T47D (cell line): ENCODE measurements at places on chromosomes 4 and X.
A peak's percentile ranks its signal among the peaks of the same experiment; 100 is the strongest.

DNA sequence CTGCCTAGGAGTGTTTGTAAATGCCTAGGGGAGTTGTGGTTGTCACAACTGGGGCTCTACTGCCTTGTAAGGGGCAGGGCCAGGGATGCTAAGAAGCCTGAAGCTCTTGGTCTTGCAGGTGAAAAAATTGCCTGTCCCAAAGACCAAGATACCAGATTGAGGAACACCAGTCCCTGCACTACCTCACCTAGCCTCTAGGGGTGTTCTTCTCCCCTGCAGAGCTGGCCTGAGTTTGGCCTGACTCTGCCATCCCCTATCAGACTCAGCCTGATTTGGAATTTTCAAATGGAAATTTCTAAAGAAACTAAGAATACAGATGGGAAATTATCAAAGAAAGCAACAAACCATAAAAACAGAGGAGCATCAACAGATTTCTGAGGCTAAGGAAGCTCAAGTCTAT, 90.4 kb downstream of the ZC4H2 start:
- DNase-seq, result peak; percentile 4

GRCh38 chr4:61408861-61409260, 208.7 kb downstream of the ADGRL3 start:
- no peak for DNase-seq

DNA sequence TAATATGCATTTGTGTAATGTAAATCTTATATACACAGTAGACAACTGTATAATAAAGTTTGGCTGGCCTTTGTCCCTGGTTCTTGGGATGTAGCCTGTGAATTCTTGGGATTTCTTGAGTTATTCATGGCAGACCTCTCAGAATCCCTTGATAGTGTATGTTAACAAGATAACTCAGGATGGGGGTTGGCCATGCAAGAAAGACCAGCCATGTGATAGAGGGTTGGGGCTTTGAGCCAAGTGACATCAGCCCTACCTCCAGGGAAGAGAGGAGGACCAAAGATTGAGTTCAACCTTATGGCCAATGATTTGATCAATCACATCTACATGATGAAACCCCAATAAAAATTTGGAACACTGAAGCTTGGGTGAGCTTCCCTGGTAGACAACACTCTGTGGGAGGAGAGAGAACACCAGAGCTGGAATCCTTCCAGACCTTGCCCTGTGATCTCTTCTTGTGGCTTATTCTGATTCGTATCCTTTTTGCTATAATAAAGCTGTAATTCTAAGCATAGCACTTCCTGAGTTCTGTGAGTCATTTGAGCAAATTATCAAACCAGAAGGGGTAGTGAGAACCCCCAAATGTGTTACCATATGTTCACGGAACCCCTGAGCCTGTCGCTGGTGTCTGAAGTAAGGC, 11.3 kb downstream of the SLC2A9 start:
- DNase-seq, result no peak

DNA sequence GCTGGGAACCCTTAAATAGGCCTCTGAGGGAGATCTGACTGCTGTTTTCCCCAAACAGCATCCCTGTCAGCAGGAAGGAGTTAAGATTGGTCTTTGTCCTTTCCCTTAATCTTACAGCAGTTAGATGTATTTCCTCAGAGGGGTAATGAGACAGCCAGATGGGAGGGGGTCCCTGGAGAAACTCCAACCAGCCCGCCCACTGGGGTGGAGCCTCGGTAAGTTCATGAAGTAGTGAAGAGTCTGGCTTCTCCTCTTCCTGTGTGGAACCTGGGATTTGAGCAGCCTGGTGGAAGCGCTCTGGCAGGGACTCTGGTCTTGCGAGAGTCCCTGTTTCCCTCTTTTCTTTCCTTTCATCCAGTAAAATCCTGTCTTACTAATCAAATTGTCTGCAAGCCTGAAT, 330.0 kb downstream of the TLL1 start:
- DNase-seq, result no peak

DNA sequence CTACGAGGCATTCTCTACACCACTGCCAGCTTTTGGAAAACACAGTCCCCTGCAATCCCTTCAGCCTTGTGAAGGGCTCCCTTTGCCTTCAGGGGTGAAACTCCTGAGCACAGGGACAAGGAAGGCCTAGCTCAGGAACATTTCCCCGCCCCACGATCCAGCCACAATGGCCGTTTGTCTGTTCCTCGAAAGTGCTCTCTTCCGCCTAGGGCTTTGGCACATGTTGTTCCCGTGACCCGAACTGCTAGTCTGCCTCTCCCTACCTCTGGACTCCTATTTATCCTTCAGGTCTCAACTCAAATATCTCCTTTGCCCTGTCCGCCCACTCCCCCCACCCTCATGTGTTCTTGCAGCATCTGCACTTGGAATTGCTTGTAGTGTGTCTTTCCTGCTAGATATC, 12.1 kb downstream of the FGD1 start:
- no peak for DNase-seq

- DNase-seq, result no peak
These were observed 262.6 kb upstream of the RPS6KA3 start for GRCh38 chrX:20529301-20529700.

DNA sequence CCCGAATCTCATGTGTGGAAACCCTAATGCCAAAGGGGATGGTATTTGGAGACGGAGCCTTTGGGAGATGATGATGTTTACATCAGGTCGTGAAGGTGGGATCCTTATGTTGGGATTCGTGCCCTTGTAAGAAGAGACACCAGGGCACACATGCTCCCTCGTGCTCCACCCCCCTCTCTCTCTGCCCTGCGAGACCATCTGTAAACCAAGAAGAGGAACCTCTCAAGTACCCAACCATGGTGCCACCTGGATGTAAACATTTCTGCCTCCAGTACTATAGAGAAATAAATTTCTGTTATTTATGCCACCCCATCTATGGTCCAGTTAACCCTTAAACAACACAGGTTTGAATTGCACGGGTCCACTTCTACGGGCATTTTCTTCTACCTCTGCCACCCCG, 179.4 kb downstream of the DHRSX start:
- DNase-seq, result no peak

DNA sequence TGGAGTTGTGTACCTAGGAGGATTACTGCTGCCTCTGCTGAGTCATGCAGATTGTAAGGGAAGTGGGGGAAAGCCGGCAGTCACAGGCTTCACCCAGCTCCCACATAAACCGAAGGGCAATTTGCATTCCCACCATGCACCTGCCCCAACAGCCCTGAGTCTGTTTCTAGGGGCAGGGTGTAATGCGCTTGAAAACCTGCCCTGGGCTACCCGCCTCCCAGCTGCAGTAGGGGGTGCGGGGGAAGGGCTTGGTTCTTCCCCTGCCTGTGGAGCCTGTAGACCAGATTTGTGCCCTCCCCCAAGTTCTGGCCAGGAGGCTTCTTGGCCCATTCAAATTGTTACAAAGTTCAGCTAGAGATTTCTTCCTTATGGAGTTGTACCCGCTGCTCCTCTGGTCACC, 269.2 kb upstream of the DDX53 start:
- DNase-seq, result no peak

- DNase-seq, result no peak
These were observed 204.8 kb downstream of the TRAM1L1 start for GRCh38 chr4:116880625-116881024.

GRCh38 chr4:26611372-26611771, 27.5 kb downstream of the TBC1D19 start:
- DNase-seq, result no peak

DNA sequence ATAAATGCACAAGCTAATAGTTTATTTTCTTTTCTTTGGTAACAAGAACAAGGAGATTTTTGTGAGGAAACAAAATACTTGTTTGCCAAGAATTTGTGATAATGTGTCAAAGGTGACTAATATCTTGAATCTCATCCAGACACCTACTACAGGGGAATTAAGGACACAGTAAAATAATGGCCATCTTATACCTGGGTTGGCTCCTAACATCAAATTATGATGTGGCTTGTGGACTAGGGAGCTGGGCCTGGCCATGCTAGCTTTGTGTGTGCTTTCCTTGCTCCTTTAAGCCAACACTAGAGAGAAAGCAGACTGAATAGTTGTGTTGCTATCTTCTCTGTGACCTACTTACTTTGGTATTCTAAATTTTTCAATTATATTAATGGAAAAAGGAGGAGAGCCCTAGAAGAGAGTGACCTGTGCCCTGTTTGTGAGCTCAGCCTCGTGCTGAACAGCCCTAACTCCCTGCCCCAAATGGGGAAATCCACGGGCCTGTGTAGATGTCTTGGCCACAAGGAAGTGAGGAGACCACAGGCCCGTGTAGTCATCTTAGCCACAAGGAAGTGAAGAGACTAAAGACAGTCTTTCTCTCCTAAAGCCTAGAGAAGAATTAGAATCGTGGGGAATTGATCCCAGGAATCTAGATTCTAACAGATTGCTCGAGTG, 23.3 kb downstream of the ARHGAP24 start:
- no peak for DNase-seq

DNA sequence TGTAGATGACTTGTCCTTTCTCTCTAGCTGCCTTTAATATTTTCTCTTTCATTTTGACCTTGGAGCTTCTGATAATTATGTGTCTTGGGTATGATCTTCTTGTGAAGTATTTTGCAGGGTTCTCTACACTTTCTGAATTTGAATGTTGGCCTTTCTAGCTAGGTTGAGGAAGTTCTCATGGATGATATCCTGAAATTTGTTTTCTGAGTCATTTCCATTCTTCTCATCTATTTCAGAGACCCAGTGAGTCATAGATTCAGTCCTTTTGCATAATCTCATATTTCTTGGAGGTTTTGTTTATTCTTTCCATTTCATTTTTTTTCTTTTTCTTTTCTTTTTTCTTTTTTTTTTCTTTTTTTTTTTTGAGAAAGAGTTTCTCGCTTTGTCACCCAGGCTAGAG, 585.7 kb upstream of the PABPC4L start:
- no peak for DNase-seq

GRCh38 chr4:36322921-36323354, 41.5 kb downstream of the DTHD1 start:
- no peak for DNase-seq

DNA sequence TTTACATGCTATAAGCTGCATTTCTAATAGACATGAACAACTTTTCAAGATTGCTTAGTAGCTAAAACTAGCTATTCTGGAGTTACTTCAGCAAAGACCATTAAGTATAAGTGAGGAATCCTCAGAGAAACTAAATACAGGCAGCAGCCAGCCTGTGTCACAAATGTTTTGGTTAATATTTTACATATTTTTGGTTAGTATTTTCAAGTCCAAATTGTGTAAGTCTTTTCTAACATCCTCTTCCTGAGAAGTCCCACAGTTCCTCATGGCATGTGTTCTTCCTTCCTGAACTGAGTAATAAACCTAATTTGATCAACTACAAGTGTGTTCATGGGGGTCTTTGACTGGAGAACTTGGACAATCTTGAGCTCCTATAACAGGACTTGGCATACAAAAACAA, 42.4 kb upstream of the MCF2 start:
- DNase-seq, result no peak

DNA sequence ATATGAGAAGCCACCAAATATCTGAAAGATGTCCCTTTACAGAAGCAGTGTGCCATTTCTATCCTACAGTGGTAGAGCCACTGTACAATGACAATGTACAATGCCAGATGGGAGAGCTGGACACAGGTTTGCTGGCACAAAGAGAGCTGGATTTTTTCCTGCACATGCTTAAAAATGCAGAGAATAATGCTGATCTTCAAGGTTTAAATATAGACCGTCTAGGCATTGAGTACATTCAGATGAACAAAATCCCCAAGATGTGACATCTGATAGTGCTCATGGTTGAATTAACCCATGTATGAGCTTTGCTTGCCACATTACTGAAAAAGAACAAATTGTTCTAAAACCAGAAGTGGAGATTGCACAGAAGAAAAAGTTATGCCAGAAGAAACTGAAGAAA, 11.7 kb downstream of the ADGRL3 start:
- DNase-seq, result no peak

- no peak for DNase-seq
These were observed 42.4 kb upstream of the MYOZ2 start for GRCh38 chr4:119093042-119093827.

DNA sequence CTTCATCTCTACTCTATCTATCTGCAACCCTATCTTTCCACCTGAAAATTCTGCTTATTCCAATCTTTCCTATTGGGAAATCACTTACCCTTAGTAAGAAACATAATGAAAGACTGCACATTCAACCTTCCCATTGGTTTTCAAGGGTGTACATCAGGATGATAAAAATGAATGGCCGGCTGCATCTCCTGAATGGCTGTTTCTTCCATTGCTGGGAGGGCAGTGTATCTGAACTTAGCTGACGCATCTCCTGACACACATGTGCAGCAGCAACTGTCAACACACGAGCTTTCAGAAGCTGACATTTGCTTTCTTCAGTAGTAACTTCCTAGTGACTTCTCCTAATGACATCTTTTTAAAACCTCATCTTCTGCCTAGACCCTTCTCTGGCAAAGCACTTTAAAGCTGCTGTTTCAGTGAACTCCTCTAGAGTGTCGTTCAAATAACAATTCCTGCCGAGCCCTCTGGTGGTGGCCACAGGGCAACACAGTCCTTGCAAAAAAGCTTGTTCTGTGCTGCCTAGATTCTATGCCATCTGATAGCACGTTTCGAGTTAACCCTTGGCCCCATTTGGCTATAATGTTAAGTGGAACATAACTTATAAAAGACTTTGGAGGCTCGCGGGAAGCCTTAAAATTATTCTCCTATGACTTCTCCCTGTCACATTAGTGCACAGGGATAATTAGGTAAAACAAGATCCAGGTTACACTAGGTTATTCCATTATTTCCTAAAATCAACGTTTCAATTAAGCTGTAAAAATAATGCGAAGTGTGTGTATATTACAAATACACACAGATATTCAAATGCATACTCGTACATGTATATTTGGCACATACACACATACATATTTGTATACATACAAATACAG, 2340.7 kb downstream of the PCDH7 start:
- DNase-seq, result peak; percentile 67

GRCh38 chr4:30866907-30867306, 146.7 kb downstream of the PCDH7 start:
- peak; percentile 2 for DNase-seq

DNA sequence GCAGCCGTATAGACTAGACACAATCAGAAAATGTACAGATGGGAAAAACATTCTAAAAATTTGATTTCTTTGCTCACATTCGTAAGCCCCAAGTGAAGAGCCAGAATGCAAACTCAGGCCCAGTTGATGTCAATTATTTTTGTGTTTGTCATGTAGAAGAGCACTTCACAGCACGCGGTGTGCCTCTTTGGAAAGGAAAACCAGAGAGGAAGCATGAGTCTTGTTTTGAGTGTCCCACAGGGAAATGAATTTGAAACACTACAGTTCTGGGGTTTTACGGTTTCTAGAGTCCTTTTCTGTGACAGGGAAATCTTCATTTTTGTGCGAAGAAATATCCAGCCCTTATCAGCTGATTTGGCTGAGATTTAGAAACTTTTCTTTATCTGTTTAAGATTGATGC, 554.6 kb upstream of the BOD1L1 start:
- no peak for DNase-seq

DNA sequence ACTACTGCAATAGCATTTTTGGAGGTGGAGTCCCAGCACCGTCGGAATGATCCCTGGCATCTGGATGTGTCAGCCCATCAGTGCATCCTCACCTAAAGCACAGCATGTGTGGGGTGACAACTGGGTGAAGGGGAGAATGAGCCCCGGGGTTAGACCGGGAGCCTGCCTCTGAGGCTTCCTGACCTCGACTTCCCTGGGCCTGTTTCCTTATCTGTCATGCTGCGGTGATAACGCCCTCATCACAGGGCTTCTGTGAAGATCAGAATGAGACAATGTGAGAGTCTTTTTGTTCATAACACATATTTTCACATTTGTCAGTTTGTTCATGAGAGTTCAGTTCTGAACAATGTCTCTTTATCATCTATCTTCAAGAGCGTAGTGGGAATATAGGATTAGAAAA, 31.1 kb upstream of the PDLIM3 start:
- no peak for DNase-seq
